CD4-positive, alpha-beta T cell treated with Interleukin-17A for 1 hour (primary cell): ENCODE measurements at places on chromosomes 16 and 17.
A peak's percentile ranks its signal among the peaks of the same experiment; 100 is the strongest.

GRCh38 chr17:62085511-62086408 is 20.7 kb upstream of the MED13 start:
- DNase-seq = no peak

- no peak for DNase-seq
These were observed 96.8 kb downstream of the PGS1 start for GRCh38 chr17:78475211-78475610.

- no peak for DNase-seq
These were observed 7.8 kb downstream of the CSF3 start for GRCh38 chr17:40022961-40023541.

GRCh38 chr17:66511135-66511534 is 208.7 kb downstream of the PRKCA start:
- no peak for DNase-seq

DNA sequence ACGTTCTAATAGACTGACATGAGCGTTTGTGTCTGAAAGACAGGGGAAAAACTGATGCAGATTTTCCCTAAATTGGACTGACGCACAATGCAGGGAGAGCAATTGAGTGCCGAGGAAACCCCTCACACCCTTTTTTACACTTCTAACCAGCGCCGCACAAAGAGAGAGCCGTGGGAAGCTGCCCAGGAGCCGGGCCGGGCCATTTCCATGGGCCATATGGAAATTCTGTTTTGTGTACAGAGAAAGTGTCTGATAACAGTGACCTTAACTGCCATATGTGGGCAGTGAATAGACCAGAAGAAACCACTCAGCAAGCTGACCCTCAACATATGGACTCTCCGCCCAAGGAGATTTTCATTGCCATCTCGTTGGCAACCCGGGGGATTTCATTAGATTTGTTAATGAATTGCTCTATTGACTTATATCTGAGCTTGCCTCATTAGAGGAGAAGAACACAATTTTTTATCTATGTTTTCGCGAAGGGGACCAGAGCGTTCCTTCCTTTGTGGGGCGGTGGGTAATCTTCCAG is 225.9 kb upstream of the IRX3 start:
- DNase-seq = no peak

GRCh38 chr16:31201582-31202413 is 762 bp downstream of the PYCARD start:
- peak; percentile 50 for DNase-seq
